ENCODE measurements at places on chromosomes 5 and 9. TPM values are rescaled to one million over a fixed set of nuclear protein-coding genes. Genes with fewer than 3 reads are reported as not detected.

DNA sequence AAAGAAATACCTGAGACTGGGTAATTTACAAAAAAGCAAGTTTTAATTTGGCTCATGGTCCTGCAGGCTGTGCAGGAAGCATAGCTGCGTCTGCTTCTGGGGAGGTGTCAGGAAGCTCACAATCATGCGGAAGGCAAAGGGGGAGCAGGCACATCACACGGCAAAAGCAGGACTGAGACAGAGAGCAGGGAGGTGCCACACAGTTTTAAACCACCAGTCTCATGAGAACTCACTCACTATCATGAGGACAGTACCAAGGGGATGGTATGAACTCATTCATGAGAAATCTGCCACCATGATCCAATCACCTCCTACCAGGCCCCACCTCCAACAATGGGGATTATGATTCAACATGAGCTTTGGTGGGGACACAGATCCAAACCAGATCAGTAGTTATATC lies 96.2 kb downstream of the OSTF1 start:
- no peaks in the 10 kb centered on the region for H3K36me3 ChIP-seq
- peaks cover 4% of the 10 kb centered on the region for H3K27me3 ChIP-seq
- H3K4me1 ChIP-seq, result no peaks in the 10 kb centered on the region
- no peak overlapping the region for H3K27ac ChIP-seq
- H3K4me3 ChIP-seq, result no peak overlapping the region
- no peak for DNase-seq

- H3K4me1 ChIP-seq, result peaks cover 11% of the 10 kb centered on the region
- H3K36me3 ChIP-seq, result no peaks in the 10 kb centered on the region
- H3K27me3 ChIP-seq, result peaks cover 22% of the 10 kb centered on the region
Observed at GRCh38 chr9:113131689-113132151, 19.1 kb upstream of the SLC31A2 start.

- H3K27ac ChIP-seq, result no peak overlapping the region
- DNase-seq, result no peak
- no peaks in the 10 kb centered on the region for H3K36me3 ChIP-seq
- peaks cover 21% of the 10 kb centered on the region for H3K4me1 ChIP-seq
Observed at GRCh38 chr5:58016358-58016757, 443.5 kb downstream of the PLK2 start.

- no peak overlapping the region for H3K4me3 ChIP-seq
- no peaks in the 10 kb centered on the region for H3K27me3 ChIP-seq
- no peak for DNase-seq
- peaks cover 3% of the 10 kb centered on the region for H3K4me1 ChIP-seq
Observed at GRCh38 chr9:5892456-5893133, 1.9 kb downstream of the MLANA start.

- peaks cover 35% of the 10 kb centered on the region for H3K27me3 ChIP-seq
- H3K4me1 ChIP-seq, result peaks cover 34% of the 10 kb centered on the region
- H3K36me3 ChIP-seq, result peaks cover 8% of the 10 kb centered on the region
Observed at GRCh38 chr9:89001917-89002540, 10.8 kb downstream of the S1PR3 start.

GRCh38 chr9:68523367-68523936 lies 17.2 kb downstream of the TMEM252 start:
- DNase-seq, result no peak
- H3K27me3 ChIP-seq, result peaks cover 58% of the 10 kb centered on the region
- H3K36me3 ChIP-seq, result no peaks in the 10 kb centered on the region
- no peaks in the 10 kb centered on the region for H3K4me1 ChIP-seq

- H3K4me3 ChIP-seq, result no peak overlapping the region
- no peaks in the 10 kb centered on the region for H3K36me3 ChIP-seq
- H3K27me3 ChIP-seq, result no peaks in the 10 kb centered on the region
- no peak overlapping the region for H3K27ac ChIP-seq
- no peak for DNase-seq
Observed at GRCh38 chr5:105689596-105689995, 1981.1 kb downstream of the EFNA5 start.

DNA sequence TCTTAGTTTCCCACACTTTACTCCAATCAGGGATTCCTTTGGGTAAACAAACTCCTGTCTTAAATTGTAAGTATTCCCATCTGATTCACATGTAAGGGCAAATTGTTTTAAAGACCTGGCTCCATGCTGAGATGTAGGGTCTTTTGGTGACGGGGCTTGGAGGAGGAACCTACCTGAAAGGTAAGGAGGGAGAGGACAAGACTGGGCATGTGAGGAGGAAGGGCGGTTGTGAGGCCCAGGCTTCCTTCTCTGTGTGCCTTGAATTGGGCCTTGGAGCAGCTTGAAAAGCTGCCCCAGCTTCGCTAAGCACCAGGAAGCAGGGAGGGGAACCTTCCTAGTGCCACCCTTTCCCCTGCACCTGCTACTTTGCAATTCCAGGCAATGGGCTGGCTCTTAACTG lies 86.8 kb downstream of the C9orf152 start:
- H3K4me3 ChIP-seq, result no peak overlapping the region
- peaks cover 46% of the 10 kb centered on the region for H3K4me1 ChIP-seq
- peak overlapping the region; percentile 45 for H3K27ac ChIP-seq
- H3K36me3 ChIP-seq, result no peaks in the 10 kb centered on the region

DNA sequence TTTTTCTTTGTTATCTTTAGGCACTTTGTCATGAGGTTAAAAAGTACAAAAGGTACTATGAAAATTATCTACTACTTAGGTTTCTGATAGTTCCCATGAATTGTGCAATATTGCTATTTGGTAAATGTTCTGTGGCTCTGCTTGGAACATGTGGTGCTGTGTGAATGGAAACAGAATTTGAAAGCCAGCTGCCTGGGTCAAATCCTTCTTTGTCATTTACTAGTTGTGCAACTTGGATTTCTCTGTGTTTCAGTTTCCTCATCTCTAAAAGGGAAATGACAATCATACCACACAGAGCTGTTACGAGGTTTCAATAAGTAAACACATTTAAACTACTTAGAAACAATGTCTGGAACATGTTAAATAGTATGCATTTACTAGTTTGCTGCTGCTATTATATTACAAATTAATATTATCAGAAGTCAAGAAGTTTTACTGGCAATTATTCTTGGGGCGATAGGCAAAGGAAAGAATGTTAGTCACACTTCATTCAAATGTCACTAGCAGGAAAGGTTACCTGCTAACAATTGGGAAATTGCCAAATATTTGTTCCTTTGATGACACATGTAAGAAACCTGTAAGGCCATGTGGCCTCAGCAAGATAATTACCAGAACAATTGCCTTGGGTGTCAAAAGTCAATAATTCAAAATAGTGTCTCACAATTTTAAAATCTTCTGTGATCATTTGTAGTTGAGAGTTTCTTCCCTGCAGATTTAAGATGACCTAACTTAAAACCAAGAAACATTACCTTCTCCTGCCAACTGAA lies 184.8 kb downstream of the KIAA0825 start:
- DNase-seq, result no peak
- H3K36me3 ChIP-seq, result no peaks in the 10 kb centered on the region
- no peaks in the 10 kb centered on the region for H3K27me3 ChIP-seq
- no peak overlapping the region for H3K4me3 ChIP-seq

GRCh38 chr9:61671276-61671973 lies 481.6 kb downstream of the SPATA31A7 start:
- H3K27ac ChIP-seq, result no peak overlapping the region
- H3K4me1 ChIP-seq, result no peaks in the 10 kb centered on the region
- H3K4me3 ChIP-seq, result no peak overlapping the region
- H3K36me3 ChIP-seq, result peaks cover 11% of the 10 kb centered on the region
- no peaks in the 10 kb centered on the region for H3K27me3 ChIP-seq

- no peak overlapping the region for H3K27ac ChIP-seq
- no peak for DNase-seq
- no peaks in the 10 kb centered on the region for H3K4me1 ChIP-seq
Observed at GRCh38 chr5:801472-801871, 16.9 kb upstream of the ZDHHC11B start.

GRCh38 chr9:124769549-124770358 lies 1.4 kb downstream of the NR6A1 start:
- H3K27ac ChIP-seq, result no peak overlapping the region
- H3K4me3 ChIP-seq, result peak overlapping the region; percentile 84
- DNase-seq, result peak; percentile 40
- peaks cover 31% of the 10 kb centered on the region for H3K4me1 ChIP-seq
- H3K36me3 ChIP-seq, result no peaks in the 10 kb centered on the region

DNA sequence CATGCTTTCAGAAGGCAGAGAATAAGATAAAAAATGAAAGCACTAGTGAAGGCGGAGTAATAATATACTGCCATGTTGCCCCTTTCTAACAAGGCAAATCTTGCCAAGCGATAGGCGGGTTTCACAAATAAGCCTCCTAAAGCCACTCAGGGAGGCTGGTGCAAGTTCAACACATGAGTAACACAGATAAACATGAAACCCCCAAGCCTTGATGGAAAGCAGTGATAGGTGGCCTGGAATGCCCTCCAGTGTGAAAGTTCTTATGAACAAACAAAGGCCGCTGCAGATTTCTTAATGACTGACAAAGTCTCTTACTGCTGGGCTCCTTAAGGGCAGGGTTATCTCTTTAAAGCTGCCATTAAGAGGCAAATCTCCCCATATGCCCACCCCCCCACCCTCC lies 154.7 kb downstream of the ZDHHC21 start:
- H3K36me3 ChIP-seq, result no peaks in the 10 kb centered on the region
- peaks cover 3% of the 10 kb centered on the region for H3K27me3 ChIP-seq
- no peak for DNase-seq
- no peak overlapping the region for H3K4me3 ChIP-seq
- H3K4me1 ChIP-seq, result peaks cover 37% of the 10 kb centered on the region

DNA sequence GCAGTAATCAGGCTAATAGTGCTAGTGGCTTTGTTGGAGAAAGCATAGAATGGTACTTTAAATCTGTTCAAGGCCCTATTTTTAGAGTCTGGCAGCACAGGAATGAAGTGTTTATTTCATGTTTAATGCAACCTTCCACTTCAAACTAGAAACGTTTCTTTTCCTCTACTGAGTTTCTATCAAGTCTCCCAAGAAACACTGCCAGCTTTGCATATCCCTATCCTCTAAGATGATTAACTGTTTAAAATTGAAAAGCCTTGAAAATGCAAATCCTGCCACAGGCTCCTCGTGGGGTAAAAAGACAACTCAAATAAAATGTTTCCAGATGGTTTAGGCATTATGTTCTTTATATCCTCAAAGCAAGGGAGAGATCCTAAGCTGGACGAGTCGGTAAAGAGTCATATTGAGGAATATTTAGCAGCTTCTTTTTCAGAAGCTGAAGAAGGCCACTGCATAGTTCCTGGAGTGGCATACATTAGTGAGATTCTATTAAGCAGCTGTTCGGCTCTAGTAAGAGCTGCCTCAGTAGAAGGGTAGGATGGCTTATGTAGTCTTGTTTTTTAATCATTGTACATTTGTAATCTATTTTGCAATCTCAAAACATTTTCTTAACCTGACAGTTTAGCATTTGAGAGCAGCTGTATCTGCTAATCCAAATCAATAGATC lies 251.2 kb downstream of the CHSY3 start:
- H3K4me3 ChIP-seq, result no peak overlapping the region
- no peak overlapping the region for H3K27ac ChIP-seq
- no peaks in the 10 kb centered on the region for H3K36me3 ChIP-seq

GRCh38 chr9:117546894-117547678 lies 132.2 kb upstream of the ASTN2 start:
- H3K4me3 ChIP-seq, result peak overlapping the region; percentile 5
- H3K27ac ChIP-seq, result no peak overlapping the region
- H3K4me1 ChIP-seq, result peaks cover 27% of the 10 kb centered on the region
- peaks cover 17% of the 10 kb centered on the region for H3K27me3 ChIP-seq
- DNase-seq, result no peak

DNA sequence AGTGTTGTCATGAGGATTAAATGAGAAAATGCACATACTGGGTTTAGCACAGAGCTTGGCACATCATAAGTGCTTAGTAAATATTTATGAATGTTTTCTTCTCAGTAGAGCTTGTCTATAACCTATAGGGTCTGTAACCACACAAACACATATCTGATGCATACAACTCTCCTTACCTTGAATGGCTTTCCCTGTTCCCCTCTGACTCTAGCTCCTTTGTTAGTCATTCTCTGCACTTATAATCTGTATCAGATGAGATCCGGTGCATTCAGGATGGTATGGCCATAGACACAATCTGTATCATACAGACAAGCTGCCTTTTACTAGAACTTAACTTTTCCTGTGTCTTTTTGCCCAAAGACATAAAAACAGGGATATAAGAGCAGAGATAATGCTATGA lies 11.1 kb upstream of the SSBP2 start:
- no peaks in the 10 kb centered on the region for H3K27me3 ChIP-seq
- H3K36me3 ChIP-seq, result no peaks in the 10 kb centered on the region
- H3K4me3 ChIP-seq, result no peak overlapping the region
- H3K27ac ChIP-seq, result no peak overlapping the region
- H3K4me1 ChIP-seq, result peaks cover 20% of the 10 kb centered on the region

DNA sequence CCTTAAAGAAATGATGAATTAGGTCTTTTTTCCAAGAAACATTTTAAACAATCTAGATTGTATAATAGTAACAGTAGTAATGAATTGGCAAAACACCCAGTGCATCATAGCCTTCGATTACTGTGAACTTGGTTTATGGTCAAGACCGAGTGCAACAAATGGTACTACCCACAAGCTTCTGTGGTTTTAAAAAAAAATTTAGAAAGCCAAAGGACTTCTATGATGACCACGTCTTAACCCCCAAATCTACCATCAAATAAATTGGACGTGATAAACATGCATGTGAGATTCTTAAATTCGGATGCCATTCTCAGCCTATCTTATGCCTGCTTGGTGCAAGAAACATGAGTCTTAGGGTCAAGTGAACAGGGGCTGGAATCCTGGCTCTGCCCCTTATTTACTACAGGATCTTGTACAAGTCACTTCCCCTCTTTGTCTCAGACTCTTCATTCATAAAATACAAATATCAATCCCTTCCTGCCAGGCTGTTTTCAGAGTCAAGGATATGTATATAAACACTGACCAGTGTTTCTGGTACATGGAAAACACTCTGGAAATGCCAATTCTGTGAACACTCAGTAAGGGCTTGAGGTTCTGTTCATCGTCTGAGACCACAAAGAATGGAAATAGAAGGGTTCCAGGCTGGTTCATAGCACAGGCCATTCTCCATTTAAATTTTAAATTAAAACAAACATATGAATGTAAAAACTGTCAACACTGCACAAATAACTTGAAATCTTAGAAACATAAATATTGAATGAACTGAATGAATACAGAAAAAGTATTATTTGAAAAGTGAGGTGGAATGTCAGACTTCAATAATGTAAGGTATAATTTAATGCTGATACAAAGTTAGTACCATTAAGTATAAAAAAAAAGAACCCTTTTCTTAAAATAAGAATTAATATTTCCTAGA lies 107.8 kb downstream of the NR6A1 start:
- no peaks in the 10 kb centered on the region for H3K27me3 ChIP-seq
- H3K4me1 ChIP-seq, result peaks cover 50% of the 10 kb centered on the region
- no peak overlapping the region for H3K27ac ChIP-seq
- peaks cover 5% of the 10 kb centered on the region for H3K36me3 ChIP-seq
- DNase-seq, result no peak

GRCh38 chr9:81079055-81079454 lies 610.3 kb downstream of the TLE1 start:
- no peak overlapping the region for H3K4me3 ChIP-seq
- H3K4me1 ChIP-seq, result peaks cover 6% of the 10 kb centered on the region

The SVEP1 gene
- 1.5 TPM for total RNA-seq

The FOXD4L5 gene
- total RNA-seq, result 0.34 TPM

The CNOT6 gene
- 70.6 TPM for total RNA-seq

The FAM81B gene
- total RNA-seq, result not detected

The CCDC183 gene
- total RNA-seq, result 0.93 TPM

The RAB3C gene
- total RNA-seq, result 21.7 TPM

The PCDHA8 gene
- total RNA-seq, result 1.9 TPM
